Osteocyte (in vitro differentiated cells): ENCODE measurements at places on chromosomes 11 and 22. TPM values are rescaled to one million over a fixed set of nuclear protein-coding genes. Genes with fewer than 3 reads are reported as not detected.

GRCh38 chr11:17386331-17387084 lies 2.0 kb downstream of the KCNJ11 start:
- H3K4me3 ChIP-seq, result no peak overlapping the region
- H3K4me1 ChIP-seq, result peaks cover 3% of the 10 kb centered on the region
- no peak overlapping the region for H3K27ac ChIP-seq
- peaks cover 19% of the 10 kb centered on the region for H3K27me3 ChIP-seq
- H3K36me3 ChIP-seq, result no peaks in the 10 kb centered on the region

Gene ZNF280B
- 2.1 and 2.3 TPM in 2 replicates for total RNA-seq

- H3K36me3 ChIP-seq, result peaks cover 23% of the 10 kb centered on the region
- H3K4me3 ChIP-seq, result no peak overlapping the region
- H3K4me1 ChIP-seq, result peaks cover 21% of the 10 kb centered on the region
- DNase-seq, result no peak
- no peaks in the 10 kb centered on the region for H3K27me3 ChIP-seq
Measured at GRCh38 chr11:125279676-125280418, 115.3 kb downstream of the PKNOX2 start.

DNA sequence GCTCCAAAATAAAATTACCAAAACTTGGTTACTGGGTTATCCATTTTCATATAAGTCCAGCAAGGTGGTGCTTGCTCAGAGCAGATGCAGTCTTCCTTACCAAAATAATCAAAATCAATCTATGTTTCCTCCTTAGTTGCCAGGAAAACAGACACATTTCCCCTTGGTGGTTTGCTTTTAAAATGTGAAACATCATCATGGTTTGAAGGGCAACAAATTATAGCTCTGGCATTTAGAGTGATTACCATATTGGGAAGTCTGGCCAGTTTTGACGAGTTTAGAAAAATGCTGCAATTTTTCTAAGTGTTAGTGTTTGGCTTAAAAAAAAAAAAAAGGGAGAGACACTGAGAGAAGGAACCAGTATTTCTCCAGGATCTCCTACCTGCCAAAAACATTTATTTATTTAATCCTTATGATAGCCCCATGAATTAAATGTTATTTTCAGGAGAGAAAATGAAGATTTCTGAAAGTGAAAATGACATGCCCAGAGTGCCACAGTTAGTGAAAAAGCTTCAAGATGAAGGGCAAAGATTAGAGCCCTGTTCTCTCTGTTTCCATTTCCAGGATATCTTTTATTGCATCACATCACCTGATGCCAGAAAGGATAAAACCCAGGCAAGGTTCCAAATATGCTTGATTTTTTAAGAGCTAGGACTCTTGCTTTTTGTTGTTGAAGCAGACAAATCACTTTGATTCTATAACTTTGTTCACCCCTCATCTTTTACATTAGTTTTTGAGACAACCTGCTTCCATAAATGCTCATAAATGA lies 29.6 kb upstream of the TBCEL start:
- H3K27me3 ChIP-seq, result peaks cover 26% of the 10 kb centered on the region
- no peak overlapping the region for H3K27ac ChIP-seq
- no peaks in the 10 kb centered on the region for H3K36me3 ChIP-seq
- H3K4me3 ChIP-seq, result no peak overlapping the region
- H3K4me1 ChIP-seq, result no peaks in the 10 kb centered on the region

GRCh38 chr11:26755762-26756161 lies 33.9 kb upstream of the SLC5A12 start:
- H3K27ac ChIP-seq, result no peak overlapping the region
- peaks cover 9% of the 10 kb centered on the region for H3K36me3 ChIP-seq
- H3K4me3 ChIP-seq, result no peak overlapping the region
- H3K4me1 ChIP-seq, result peaks cover 34% of the 10 kb centered on the region
- peaks cover 3% of the 10 kb centered on the region for H3K27me3 ChIP-seq

- no peak for DNase-seq
- H3K27me3 ChIP-seq, result no peaks in the 10 kb centered on the region
- H3K36me3 ChIP-seq, result no peaks in the 10 kb centered on the region
- H3K27ac ChIP-seq, result no peak overlapping the region
- H3K4me1 ChIP-seq, result peaks cover 9% of the 10 kb centered on the region
Measured at GRCh38 chr22:25697181-25697664, 44.8 kb upstream of the MYO18B start.

- H3K36me3 ChIP-seq, result no peaks in the 10 kb centered on the region
- H3K4me3 ChIP-seq, result no peak overlapping the region
- peaks cover 11% of the 10 kb centered on the region for H3K4me1 ChIP-seq
Measured at GRCh38 chr11:75476739-75477613, 44.0 kb upstream of the KLHL35 start.

Gene UPK3A
- total RNA-seq, result not detected in 2 replicates

- no peaks in the 10 kb centered on the region for H3K27me3 ChIP-seq
- peak overlapping the region; percentile 66 for H3K27ac ChIP-seq
- H3K36me3 ChIP-seq, result no peaks in the 10 kb centered on the region
- DNase-seq, result no peak
- H3K4me3 ChIP-seq, result no peak overlapping the region
Measured at GRCh38 chr11:109970516-109971183, 122.5 kb upstream of the ZC3H12C start.

GRCh38 chr11:129976328-129976727 lies 26.3 kb downstream of the PRDM10 start:
- DNase-seq, result no peak
- no peaks in the 10 kb centered on the region for H3K27me3 ChIP-seq
- H3K27ac ChIP-seq, result no peak overlapping the region
- H3K4me1 ChIP-seq, result peaks cover 7% of the 10 kb centered on the region
- H3K36me3 ChIP-seq, result no peaks in the 10 kb centered on the region
- H3K4me3 ChIP-seq, result no peak overlapping the region

- H3K4me3 ChIP-seq, result no peak overlapping the region
- H3K27ac ChIP-seq, result no peak overlapping the region
- no peaks in the 10 kb centered on the region for H3K36me3 ChIP-seq
- peaks cover 14% of the 10 kb centered on the region for H3K27me3 ChIP-seq
- peaks cover 23% of the 10 kb centered on the region for H3K4me1 ChIP-seq
- no peak for DNase-seq
Measured at GRCh38 chr11:57069942-57070341, 81.2 kb downstream of the OR5AK2 start.

- H3K4me1 ChIP-seq, result peaks cover 17% of the 10 kb centered on the region
- H3K27ac ChIP-seq, result no peak overlapping the region
- no peaks in the 10 kb centered on the region for H3K36me3 ChIP-seq
- no peaks in the 10 kb centered on the region for H3K27me3 ChIP-seq
- DNase-seq, result no peak
Measured at GRCh38 chr11:1152316-1153104, 5.2 kb upstream of the MUC5AC start.

Gene TMEM132A
- 113 and 118 TPM in 2 replicates for total RNA-seq
